ENCODE measurements at places on chromosomes 5 and 9.

DNA sequence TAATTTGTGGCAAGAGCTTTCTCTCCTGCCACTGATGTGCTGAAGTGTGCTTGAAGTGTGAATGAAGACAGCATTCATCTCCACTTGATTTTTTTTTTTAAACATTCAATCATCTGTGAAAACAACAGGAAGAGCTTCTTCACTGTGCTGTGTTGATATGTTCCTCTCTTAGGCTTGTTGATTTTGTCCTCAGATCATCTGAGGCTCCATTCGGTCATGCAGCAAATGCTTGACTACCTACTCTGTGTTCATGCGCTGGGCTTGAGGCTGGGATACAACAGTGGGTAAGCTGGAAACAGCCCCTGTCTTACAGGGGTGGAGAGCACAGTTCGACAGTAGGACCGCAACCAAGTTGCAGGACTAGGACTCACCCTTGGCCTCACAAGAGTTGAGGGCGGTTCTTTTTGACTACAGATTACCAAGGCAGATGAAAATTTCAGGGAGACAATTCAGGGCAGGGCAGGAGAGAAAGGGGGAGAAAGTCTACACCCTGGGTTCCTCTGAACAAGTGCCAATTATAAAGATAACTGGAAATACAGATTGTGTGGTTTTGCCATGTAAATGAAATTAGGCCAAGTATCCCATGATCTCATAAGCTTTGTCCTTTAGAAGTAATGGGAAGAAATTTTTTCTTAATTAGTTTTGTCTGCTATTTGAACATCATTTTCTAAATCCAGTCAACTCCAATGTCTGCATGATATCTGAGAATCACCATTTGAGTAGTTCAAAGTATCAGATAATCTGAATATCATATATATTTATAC, 31.0 kb upstream of the F2R start:
- no peak for DNase-seq

- no peak for DNase-seq
Observed at GRCh38 chr9:94528886-94529285, 26.0 kb upstream of the PCAT7 start.

DNA sequence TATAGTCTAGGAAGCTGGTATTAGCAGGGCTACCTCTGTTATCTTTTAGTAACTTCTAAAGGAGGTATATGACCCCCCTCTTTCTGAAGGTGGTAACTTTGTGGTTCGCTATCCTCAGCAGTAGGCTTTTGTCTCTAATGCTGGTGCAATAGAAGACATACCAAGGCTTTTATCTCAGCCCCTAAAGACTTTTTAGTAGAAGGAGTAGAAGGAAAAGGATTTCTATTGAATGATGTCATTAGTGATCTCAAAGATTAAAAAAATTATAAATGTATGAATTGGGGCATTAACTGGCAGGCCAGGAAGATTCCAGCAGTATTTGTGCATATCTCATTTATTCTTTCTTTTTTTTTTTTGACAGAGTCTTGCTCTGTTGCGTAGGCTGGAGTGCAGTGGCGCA, 78.2 kb downstream of the RAI14 start:
- no peak for DNase-seq

- peak; percentile 65 for DNase-seq
Observed at GRCh38 chr5:35938568-35939227, at the start of gene CAPSL. Gene CAPSL, minus strand, starts transcription at chr5:35938622. Its CDS starts 17,502 bp downstream, at chr5:35921120.

DNA sequence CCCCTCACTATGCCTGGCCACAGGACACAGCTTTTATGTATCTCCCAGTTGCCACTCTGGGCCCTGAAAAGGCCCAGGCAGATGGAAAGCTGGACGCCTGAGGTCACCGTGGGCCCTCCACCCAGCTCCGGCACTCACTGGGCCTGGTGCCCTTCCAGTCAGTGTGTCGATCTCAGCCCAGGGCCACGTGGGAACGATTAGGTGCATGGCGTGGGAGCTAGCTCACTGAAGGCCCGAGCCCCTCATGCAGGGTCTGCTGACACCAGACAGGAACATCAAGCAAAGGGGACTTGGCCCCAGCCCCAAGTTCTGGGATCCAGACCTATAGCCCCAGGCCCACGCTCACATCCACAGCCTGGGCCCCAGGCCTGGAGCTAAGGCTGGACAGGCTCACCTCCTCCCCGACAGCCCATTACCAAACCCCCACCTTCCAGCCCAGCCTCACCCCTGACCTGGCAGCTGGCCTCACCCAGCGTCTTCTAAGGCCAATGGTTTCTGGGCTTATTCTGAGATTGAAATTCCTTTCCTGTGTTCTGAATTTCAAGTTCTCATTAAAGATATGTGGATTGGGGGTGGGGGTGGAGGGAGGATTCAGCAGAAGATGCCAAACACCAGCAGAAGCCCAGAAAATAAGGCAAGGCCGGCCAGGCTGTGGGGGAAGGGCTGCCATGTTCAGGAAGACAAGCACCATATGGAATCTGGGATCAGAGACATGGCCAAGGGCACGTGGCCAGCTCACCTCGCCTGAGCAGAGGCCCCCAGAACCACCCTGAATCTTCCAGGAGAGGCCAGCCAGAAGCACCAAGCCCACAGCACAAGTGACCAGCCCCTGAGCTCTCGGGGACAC, 74.5 kb downstream of the ADAMTS2 start:
- DNase-seq: no peak

DNA sequence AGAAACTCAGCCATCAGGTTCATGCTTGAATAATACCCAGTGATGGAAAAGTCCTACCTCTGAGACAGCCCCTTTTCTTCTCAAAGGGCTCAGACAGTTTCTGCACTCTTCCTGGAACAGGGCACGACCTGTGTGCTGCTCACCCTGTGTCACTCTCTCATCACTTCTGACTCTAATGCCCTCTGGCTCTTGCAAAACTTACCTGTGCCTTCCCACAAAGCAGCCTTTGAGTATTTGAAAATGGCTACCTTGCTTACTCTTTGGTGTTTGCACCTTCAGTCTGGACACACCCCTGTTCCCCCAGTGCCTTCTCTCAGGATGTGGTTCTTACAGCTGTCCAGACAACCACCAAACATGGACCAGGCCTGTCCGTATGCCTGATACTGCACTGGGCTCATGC, 171.4 kb downstream of the GRIA1 start:
- no peak for DNase-seq

- DNase-seq: peak; percentile 39
Observed at GRCh38 chr5:53479590-53480415, 626 bp upstream of the FST start.

GRCh38 chr9:78316166-78316892, 19.4 kb downstream of the PSAT1 start:
- no peak for DNase-seq

DNA sequence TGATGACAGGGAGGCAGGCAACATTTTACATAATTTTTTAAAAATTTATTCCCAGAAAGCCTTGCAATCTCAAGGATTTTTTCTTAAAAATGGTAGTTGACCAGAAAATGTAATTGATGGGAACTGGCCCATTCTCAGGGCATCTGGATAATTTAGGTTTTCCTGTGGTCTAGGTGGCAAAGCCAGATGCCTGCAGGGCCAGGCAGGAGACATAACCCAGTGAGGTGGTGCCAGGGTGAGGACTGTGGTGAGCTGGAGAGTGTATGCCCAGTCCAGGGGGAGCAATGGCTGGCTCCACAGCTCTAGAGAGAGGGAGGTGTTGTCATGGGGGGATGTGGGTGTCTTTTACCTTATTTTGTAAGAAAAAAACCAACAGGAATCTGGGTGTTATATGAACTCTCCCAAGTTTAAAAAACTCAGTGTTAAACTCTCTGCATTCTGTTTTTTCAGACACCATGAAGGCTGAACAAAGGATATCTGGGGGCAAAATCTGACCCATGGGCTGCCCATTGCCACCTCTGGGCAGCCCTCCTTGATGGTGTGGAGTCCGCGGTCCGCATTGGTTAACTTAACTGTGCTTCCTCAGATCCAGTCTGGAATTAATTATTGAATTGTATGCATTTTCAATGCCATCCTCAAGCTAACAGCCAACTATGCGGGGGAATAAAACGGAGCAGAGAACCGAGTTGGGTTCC, 43.9 kb downstream of the BOD1 start:
- no peak for DNase-seq

DNA sequence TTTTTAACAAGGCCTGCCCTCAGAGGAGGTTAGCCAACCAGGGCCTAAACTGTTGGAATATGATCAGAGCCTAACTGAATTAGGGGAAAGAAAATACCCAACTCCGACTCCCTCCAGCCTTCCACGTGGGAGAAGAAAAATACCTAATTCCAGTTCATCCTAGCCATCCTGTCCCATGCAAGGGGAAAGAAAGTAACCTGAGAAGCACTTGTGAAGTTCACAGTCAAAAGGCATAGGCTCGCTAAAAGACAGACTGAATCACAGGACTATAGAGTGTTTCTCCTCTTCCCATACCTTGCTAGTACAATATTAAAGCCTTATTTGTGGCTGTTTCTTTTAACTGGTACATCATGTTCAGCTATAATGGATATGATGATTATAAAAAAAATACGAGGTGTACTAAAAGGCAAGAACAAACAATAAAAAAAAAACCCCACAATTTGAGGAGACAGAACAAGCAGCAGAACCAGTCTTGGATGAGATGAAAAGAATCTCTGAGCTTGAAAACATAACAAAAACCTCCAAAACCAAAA, 18.0 kb upstream of the ATP10B start:
- DNase-seq: no peak

DNA sequence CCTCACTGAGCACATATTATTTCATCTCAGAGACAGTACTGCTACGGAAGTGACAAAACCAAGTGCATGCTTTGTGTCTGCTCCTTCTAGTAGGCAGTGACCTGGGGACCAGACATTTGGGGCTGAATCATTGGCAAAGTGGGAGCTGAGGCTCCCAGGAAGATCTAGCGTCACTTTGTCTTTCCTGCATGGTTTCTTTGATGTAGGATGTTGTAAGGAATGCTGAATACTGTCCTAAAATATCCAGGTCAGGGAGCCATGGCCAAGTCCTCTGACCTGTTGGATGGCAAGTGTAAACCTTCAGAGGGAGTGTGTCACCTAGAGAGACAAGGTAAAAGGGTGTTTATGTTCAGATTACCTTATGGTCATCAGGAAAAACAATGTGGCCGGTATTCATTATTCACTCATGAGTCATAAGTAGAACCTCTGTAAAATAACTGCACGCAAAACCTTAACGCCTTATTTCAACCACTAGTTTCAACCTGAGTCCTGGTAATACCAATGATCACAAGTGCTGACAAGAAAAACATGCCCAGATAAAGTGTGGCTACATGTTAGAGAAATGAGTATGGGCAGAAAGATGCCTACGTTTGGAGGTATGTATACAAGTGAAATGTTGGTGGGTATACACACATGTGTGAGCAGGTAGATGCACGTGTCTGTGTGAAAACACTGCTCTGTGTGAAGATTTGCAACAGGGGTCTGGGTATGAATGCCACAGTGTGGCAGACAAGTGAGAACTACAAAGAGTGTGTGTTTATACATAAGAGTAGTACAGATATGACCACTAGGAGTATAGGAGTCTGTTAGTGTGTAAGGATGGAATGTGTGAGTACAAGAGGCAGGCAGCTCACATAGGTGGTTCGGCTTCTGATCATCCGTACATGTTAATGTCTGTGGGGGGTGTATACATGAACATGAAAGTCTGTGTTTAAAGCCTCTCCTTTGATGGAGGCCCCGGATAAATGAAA, 263.9 kb downstream of the SPOCK1 start:
- DNase-seq: no peak

GRCh38 chr9:136719195-136719880, 7.0 kb downstream of the DIPK1B start:
- DNase-seq: no peak

- no peak for DNase-seq
Observed at GRCh38 chr9:1327467-1327866, 277.3 kb downstream of the DMRT2 start.

GRCh38 chr9:9598723-9599122, 1014.1 kb downstream of the PTPRD start:
- DNase-seq: no peak

DNA sequence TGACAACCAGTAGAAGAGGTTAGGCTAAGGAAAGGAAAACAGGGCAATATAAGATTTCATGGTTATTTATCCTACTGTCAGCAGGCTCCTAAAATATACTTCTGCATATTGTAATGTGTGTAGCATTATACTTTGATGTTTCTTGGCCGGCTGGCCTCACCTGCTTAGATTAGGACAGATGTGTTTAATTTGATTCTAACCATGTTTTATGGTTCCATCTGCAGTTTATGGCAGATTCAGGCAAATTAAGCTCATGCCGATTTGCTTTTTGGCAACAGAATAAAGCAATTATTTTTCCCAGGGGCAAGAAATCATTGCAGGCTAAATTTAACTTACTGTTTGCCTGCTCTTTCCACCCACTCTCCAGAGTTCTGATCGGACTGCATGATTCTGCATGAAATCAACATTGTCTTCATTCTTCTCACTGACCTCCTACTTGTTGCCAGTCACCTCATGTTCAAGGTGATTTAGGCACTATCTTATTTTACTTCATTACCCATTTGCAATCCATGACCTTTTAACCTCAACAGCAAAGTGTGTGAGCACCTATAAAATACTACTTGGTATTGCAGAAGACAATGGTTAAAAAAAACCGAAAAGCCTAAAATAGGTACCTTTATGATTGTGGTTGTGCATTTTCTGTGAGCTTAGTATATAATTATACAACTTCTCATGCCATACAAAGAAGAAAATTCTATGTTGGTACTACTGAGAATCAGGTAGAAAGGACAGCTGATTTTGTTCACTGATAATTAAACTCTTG, 125.2 kb downstream of the EDIL3 start:
- DNase-seq: no peak

- DNase-seq: no peak
Observed at GRCh38 chr5:92694067-92694466, 887.0 kb downstream of the NR2F1-AS1 start.

DNA sequence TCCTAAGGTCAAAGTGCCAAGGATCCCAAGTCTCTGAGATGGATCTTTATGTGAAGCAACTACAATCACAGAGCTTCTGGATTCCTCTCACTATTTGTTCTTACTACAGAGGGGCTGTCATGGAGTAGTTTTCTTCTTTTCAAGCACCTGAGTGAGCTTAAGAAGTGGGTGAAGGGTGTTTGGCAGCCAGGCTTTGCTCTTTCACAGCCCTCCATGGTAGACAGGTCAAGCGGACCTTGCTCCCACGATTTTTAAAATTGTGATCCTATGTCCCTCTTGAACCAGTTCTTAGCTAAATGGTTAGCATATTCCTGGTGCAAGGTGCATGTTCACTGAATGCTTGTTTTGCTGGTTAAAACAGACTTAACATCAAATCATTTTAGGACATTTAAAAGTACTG, 332.2 kb downstream of the GADD45G start:
- DNase-seq: no peak

DNA sequence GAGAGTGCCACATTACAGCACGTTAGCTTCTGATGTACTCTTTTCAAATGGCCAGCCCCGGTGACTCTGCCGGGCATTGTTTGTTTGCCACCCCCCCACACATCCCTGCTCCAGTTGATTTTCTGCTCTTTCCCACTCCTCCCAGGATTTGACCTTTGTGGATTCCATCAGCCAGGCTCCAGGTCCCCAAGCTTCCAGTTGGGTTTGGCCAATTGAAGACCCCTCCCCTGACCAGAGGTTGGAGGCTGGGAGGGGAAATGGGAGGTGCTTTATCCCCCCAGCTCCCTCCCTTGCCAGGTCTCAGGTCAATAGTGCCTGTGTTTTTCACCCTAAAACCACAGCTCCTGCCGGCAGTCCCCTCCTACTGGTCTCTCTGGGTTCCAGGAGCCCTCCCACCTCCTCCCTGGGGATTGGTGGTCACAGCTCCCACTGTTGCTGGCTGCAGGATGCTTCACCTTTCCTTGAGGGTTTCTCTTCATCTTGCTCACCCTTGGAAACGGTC, 34.9 kb downstream of the IRF1 start:
- no peak for DNase-seq
